Spleen (tissue), 13 donors: ENCODE measurements at places on chromosomes 2 and 18.

DNA sequence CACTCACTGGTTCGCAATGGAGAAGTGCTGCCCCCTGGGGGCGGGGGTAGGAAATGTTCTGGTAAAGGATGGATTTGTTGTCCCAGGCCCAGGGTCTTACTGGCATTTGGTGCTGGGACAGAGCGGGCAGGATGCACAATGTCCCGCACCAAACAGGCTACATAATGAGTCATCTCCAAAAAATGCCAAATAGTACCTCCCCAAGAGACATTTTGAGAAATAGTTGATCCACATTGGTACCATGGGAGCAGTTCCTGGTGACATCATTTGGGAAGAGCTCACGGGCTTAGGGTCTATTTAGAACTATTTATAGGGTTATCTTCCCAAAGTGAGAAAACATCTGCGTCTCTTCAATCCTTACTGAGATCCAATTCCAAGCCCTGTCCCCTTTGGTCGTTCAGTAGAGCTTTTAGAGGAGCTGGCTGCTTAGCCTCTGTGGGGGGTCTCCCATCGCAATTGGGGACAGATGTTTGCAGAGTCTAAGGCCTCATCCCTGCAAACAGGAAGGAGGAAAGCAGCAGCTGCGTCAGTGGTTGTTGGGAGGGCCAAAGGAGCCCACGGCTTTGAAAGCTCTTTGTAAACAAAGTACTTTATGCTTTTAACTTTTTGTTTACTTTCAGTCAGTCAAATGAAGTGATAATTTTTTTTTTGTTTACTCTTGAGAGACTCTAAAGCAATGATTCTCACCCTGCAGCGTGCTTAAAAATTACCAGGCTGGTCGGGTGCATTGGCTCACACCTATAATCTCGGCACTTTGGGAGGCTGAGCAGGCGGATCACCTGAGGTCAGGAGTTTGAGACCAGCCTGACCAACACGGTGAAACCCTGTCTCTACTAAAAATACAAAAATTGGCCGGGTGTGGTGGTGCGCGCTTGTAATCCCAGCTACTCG lies 49.3 kb downstream of the GREB1 start:
- peak; percentile 84 for DNase-seq

DNA sequence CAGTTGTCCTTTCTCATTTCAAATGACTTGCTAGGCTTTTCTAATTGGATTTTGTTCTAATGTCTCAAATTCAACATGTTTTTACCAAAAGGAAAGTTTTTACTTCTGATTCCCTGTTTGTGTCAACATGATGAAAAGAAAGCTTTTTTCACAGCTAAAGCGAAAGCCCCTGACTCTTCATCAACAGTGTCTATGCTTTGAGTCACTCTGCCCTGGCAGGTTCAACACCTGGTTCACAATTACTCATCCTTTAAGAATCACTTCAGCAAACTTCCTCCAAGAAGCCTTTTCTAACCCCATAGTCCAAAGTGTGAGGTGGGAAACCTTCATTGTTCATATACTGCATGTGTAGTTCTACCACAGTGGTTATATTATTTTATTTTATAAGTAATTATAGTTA lies 7.6 kb upstream of the DSG2 start:
- no peak for DNase-seq

GRCh38 chr2:60725466-60725865 lies 30.6 kb upstream of the PAPOLG start:
- DNase-seq: no peak

- no peak for DNase-seq
Measured at GRCh38 chr2:107414376-107414775, 412.3 kb upstream of the RGPD4 start.

- no peak for DNase-seq
Measured at GRCh38 chr2:191866195-191866594, 19.3 kb upstream of the CAVIN2 start.

DNA sequence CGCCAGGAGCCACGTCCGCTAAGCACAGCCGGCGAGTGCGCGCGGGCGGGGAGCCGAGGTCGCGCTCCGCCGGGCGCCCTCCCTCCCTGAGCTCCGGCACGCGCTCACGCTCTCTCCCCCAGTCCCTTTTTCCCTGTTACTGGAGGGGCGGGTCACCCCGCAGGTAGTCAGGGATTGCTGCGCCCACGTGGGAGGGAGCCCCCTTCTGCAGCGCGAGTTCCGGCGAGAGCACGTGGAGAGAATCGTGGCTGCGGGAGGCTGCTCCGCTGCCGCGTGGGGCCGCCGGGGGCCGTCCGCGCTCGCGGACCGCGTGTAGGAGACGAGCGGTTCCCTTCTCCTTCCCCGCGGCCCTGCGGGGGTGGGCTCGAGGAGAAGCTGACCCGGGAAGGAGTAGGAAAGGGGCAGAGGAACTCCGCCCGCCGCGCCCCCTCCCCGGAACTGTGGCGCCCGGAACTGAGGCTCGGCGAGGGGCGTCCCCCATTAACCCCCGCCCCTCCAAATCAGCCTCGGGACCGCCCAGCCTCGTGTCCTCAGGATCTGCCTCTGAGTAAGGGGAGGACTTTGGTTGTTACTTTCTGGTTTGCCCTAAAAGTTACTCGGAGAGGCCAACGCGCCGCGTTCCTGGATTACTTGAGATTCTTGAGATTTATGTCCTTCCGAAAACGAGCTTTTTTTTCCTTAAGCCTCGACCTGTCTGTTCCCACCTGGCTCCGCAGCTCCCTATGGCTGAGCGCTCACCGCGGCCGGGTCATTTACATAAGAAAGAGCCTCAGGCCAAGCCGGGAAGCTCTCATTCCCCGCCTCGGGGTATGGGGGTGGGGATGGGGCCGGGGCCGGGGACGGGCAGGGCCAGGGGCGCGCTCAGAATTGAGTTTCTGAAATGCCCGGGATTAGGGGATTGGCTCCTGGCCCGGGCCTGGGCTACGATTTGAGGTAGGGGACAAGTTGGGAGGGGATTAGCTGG lies 1.1 kb downstream of the HK2 start:
- peak; percentile 91 for DNase-seq

GRCh38 chr2:233852056-233852455 lies 2.3 kb downstream of the HJURP start:
- no peak for DNase-seq

DNA sequence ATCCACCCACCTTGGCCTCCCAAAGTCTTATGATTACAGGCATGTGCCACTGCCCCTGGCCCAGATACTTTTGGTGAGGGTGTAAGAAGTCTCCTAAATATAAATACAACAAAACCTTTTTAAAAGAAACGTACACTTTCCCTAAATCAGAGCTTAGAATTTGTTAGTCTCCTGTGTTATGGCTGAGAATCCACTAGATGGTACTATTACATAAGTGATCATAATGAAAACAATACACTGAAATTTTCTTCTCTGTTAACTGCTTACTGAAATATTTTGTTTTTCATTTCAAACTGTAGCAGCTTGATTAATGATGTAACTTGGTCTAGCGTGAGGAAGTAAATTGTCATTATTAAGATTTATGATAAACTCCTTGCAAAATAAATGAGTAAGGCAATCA lies 74.8 kb upstream of the FAM98A start:
- no peak for DNase-seq

DNA sequence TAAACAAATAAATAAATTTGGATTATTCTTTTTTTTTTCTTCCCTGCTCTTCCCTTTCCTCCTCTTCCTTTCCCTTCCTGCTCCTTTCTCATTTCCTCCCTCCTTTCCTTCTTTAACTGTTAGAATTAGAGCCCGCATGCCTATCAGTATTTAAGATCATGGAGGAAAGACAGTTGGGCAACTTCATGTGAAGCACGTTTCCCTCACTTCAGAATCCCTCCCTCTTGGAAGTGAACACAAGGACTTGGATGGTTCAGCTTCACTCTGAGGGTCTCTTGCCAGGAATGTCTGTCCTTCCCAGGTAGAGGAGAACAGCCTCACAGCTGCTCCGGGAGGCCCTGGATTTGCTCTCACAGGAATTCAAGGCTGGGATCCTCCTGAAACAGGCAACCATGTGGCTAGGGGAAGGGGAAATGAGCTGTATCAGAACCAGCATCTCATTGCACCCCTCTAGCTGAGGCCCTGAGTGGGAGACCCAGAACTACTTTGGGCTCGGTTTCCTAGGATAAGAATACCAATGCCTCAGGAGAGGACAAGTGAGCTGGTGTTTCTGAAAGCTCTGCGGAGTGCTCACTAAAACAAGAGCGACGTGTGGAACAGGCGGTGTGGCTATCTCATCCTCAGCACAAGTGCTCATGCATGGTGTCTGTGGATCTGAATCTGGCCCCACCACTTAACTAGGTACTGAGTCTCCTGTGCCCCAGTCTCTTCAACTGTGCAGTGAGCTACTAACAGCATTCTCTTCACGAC lies 230.5 kb downstream of the MYCN start:
- no peak for DNase-seq

GRCh38 chr2:237603718-237604362 lies 13.3 kb upstream of the RAB17 start:
- no peak for DNase-seq

DNA sequence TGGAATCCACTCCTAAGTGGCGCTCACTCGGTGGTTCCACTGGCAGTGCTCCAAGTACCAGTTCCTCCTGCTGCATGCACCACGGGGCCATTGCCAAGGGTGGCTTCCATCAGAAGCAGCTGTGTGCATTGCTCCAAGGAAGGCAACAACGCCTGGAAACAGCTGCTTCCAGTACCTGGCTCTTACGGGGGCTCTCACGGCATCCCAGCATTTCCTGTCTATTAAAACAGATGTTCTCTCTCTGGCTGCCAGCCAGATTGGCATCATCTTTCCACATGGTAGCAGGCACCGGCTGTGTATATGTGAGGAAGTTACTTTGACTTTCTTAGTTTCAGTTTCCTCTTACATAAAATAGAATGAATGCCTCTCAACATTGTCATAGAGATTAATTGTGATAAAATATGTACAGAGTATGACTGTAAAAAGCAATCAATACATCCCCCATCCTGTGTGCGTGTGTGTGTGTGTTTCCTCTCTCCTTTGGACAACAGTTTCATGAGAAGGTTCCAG lies 84.9 kb downstream of the CMPK2 start:
- DNase-seq: peak; percentile 81
